ENCODE measurements at places on chromosomes 7 and 10. TPM values are rescaled to one million over a fixed set of nuclear protein-coding genes. Genes with fewer than 3 reads are reported as not detected.

Gene TDRD1
- total RNA-seq: 7.7 TPM

Gene AKR1D1
- not detected for total RNA-seq

Gene ZNF25
- 10.5 TPM for total RNA-seq

Gene ENTPD7
- 12.4 TPM for total RNA-seq

Gene CUL2
- 19.5 TPM for total RNA-seq

Gene CALML5
- not detected for total RNA-seq

Gene TMEM26
- 0.35 TPM for total RNA-seq

Gene OPN1SW
- not detected for total RNA-seq

Gene CFAP46
- total RNA-seq: 0.38 TPM

Gene FKBP9
- total RNA-seq: 474 TPM

Gene NRP1
- total RNA-seq: 185 TPM

Gene SLC39A12
- not detected for total RNA-seq

Gene CALCR
- total RNA-seq: not detected

Gene HPSE2
- not detected for total RNA-seq

Gene SKIDA1
- total RNA-seq: 0.53 TPM

Gene CALHM3
- total RNA-seq: not detected

Gene GALNT11
- total RNA-seq: 29.0 TPM

Gene ZPBP
- total RNA-seq: not detected

Gene EBLN1
- not detected for total RNA-seq

Gene VSTM4
- 0.23 TPM for total RNA-seq

Gene BTBD16
- total RNA-seq: not detected

Gene TMEM176B
- 4.8 TPM for total RNA-seq

Gene TMEM213
- total RNA-seq: not detected

Gene TWNK
- 5.9 TPM for total RNA-seq

Gene OR9A2
- 0.12 TPM for total RNA-seq

Gene TMEM273
- total RNA-seq: not detected

Gene HOXA5
- not detected for total RNA-seq

Gene ABCB1
- 0.75 TPM for total RNA-seq

Gene TRAPPC14
- total RNA-seq: 3.0 TPM

Gene XRCC2
- total RNA-seq: 0.75 TPM

Gene SGCE
- total RNA-seq: 94.5 TPM

Gene C10orf67
- total RNA-seq: not detected

Gene ADAM8
- total RNA-seq: 0.60 TPM

Gene PLAU
- 16.5 TPM for total RNA-seq

Gene MRC1
- not detected for total RNA-seq

Gene DENND2A
- total RNA-seq: 0.75 TPM

Gene SGMS1
- total RNA-seq: 28.8 TPM

Gene SFTPA1
- total RNA-seq: not detected

Gene PNLIPRP3
- not detected for total RNA-seq

Gene NAT16
- not detected for total RNA-seq

Gene CXCL12
- total RNA-seq: 235 TPM

Gene CPN1
- not detected for total RNA-seq

Gene PBLD
- 2.8 TPM for total RNA-seq

Gene ACHE
- not detected for total RNA-seq

Gene VPS37D
- 4.2 TPM for total RNA-seq

Gene ASAH2
- 1.1 TPM for total RNA-seq

Gene OR2AE1
- not detected for total RNA-seq

Gene CYP2C8
- total RNA-seq: not detected

Gene ADCY1
- total RNA-seq: 2.3 TPM

Gene AMZ1
- 0.70 TPM for total RNA-seq

Gene GBX1
- total RNA-seq: not detected
